Neural crest cell (in vitro differentiated cells): ENCODE measurements at places on chromosomes 6 and 20.

DNA sequence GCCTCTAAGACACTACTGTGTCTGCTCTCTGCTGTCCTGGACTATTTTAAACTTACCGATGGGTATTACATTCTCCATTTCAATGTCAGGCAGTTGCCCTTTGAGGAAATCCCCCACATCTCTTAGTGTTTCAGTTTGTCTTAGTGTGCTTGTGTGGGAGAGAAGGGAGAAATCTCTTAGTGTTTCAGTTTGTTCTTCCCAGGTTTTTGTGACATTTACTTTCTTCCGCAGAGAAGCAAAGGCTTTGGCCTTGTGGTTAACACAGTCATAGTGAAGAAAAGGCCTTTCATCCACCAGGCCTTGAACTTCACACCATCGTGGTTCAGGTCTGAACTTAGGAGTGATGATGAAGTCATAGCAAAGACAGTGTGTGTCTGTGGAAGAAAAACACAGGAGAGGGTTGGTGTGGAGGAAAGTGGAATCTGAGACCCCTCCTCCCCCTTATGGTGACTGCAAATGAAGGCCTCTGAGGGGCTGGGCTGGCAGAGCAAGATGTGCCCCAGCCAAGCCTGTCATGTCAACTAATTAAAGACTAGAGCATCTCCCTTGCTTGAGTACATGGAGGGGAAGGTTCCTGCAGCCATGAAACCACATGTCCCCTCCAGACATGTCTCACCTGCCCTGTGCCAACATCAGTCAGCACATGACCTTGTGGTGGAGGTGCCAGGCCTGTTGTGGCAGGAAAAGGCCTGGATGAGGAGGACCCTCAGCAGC lies 23.9 kb downstream of the RAET1L start:
- H3K4me1 ChIP-seq: peaks cover 9% of the 10 kb centered on the region
- peaks cover 11% of the 10 kb centered on the region for H3K36me3 ChIP-seq
- H3K27ac ChIP-seq: no peak overlapping the region

DNA sequence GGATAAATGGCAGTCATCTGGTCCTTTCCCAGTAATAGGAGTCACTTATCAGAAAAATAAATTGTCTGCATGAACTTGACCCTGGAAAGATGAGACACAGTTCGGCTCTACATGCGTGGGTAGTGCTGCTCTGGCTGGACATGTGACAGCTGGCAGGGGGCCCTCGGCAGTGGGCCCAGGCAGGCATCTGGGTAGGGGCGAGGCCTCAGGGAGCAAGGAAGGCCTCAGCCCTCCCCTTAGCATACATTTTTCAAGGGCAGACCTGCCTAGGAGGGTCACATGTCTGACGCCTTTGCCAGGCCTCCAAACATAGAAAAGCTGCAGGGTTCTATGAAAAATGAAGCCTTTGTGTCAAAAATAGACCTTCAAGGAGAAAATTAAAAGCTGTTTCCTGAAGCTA lies 12.8 kb upstream of the ILRUN start:
- no peak for DNase-seq
- H3K36me3 ChIP-seq: no peaks in the 10 kb centered on the region
- H3K27ac ChIP-seq: peak overlapping the region; percentile 4
- no peak overlapping the region for H3K4me3 ChIP-seq

GRCh38 chr6:132204591-132204990 lies 196.7 kb downstream of the MOXD1 start:
- H3K27me3 ChIP-seq: no peaks in the 10 kb centered on the region
- H3K36me3 ChIP-seq: peaks cover 2% of the 10 kb centered on the region
- H3K27ac ChIP-seq: no peak overlapping the region

- DNase-seq: no peak
- H3K27me3 ChIP-seq: no peaks in the 10 kb centered on the region
- peak overlapping the region; percentile 94 for H3K4me3 ChIP-seq
- H3K4me1 ChIP-seq: peaks cover 39% of the 10 kb centered on the region
- no peaks in the 10 kb centered on the region for H3K36me3 ChIP-seq
- peak overlapping the region; percentile 80 for H3K27ac ChIP-seq
Measured at GRCh38 chr20:33811776-33812151, 616 bp downstream of the CHMP4B start.

- peaks cover 20% of the 10 kb centered on the region for H3K4me1 ChIP-seq
- H3K36me3 ChIP-seq: no peaks in the 10 kb centered on the region
- no peak overlapping the region for H3K27ac ChIP-seq
- no peak overlapping the region for H3K4me3 ChIP-seq
- DNase-seq: no peak
- H3K27me3 ChIP-seq: no peaks in the 10 kb centered on the region
Measured at GRCh38 chr6:107128175-107128574, 12.9 kb upstream of the BEND3 start.

DNA sequence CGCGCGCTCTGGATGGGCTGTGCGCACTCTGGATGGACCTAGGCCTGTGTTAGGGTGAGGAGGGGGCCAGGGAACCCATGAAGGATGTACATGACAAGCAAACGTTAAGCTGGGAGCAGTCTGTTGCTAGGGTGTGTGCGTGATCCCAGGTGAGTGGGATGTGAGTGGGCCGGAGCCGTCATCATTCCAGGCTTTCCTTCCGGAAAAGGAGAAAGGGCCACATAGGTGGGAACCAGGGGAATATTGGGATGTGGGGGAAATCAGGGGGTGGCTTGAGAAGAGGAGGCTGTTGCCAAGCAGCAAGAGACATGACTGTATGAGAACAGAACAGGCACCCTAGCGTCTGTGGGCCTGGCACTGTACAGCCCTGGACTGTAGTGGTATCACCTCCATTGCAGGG lies 49.7 kb upstream of the EPB41L1 start:
- H3K27me3 ChIP-seq: no peaks in the 10 kb centered on the region
- DNase-seq: no peak
- no peaks in the 10 kb centered on the region for H3K36me3 ChIP-seq
- no peak overlapping the region for H3K27ac ChIP-seq
- H3K4me1 ChIP-seq: peaks cover 13% of the 10 kb centered on the region

GRCh38 chr6:11994875-11995461 lies 17.1 kb upstream of the HIVEP1 start:
- no peak for DNase-seq
- H3K27me3 ChIP-seq: no peaks in the 10 kb centered on the region
- H3K4me1 ChIP-seq: no peaks in the 10 kb centered on the region

- no peak for DNase-seq
- H3K4me3 ChIP-seq: no peak overlapping the region
- peaks cover 3% of the 10 kb centered on the region for H3K4me1 ChIP-seq
Measured at GRCh38 chr6:108027594-108027993, 46.9 kb downstream of the OSTM1 start.

GRCh38 chr6:9140951-9141460 lies 705.7 kb upstream of the SLC35B3 start:
- H3K4me1 ChIP-seq: no peaks in the 10 kb centered on the region
- H3K27ac ChIP-seq: no peak overlapping the region
- H3K27me3 ChIP-seq: no peaks in the 10 kb centered on the region
- no peaks in the 10 kb centered on the region for H3K36me3 ChIP-seq
